Right lung (tissue), 10 donors: ENCODE measurements at places on chromosomes 6 and 20. TPM values are rescaled to one million over a fixed set of nuclear protein-coding genes. Genes with fewer than 3 reads are reported as not detected.

DNA sequence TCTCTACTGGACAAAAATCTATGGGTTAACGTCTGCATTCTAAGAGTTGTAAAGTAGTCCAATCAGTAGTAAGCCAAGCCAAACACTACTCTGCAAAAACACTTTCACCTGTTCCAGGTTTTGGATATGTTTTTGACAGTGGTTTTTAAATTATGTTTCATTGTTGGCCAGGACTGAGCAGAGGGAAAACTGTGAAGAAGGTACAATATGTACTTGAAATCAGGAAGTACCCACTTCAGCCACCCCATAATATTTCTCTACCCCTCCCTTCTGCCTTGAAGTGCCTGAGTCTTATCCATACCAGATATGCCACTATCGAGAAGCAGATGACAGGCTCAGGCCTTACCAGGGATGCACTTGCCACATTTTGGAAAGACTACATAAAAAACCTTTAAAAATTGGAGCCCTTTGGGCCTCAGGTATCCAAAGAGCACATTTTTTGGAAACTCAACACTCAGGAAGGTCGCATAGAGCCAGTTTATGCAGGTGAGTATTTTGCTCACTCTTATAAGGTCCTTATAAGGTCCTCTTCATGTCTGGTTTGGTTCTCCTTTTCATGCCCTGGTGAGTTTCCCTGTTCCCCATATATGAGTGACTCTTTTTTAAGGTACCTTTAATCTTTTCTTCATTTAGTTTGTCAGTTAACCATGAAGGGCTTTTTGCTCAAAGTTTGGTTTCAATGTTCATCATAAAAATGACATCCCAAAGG lies 859.3 kb upstream of the FLRT3 start:
- DNase-seq, result no peak

- DNase-seq, result no peak
These were observed 35.5 kb upstream of the SYNJ2 start for GRCh38 chr6:157946053-157946617.

- DNase-seq, result no peak
These were observed 659.0 kb downstream of the EPM2A start for GRCh38 chr6:145076115-145076841.

The SLC22A7 gene
- polyA plus RNA-seq, result not detected

GRCh38 chr6:8644306-8644705 lies 209.0 kb upstream of the SLC35B3 start:
- DNase-seq, result no peak

DNA sequence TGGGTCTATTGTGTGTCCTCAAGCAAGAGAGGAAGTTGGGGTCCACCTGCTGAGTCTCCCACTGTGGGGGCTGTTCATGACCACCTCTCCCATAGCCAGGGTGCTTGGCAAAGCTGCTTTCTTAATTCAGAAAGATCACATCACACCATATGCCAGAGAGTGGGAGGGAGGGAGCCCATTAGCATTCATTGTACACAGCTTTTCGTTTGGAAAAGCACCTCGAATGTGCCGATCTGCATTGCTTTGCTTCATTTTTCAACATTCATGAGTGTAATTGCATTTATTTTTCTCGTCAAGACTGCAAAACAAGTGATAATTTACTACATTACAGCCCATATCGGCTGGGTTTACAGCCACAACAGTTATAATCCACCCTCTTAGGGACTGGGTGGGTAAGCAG lies 327.3 kb downstream of the PTPRT start:
- no peak for DNase-seq

GRCh38 chr6:3286641-3287171 lies 28.0 kb downstream of the PSMG4 start:
- no peak for DNase-seq

The NINL gene
- 76.8 TPM for polyA plus RNA-seq

GRCh38 chr6:138052783-138053182 lies 54.4 kb downstream of the PERP start:
- no peak for DNase-seq

- DNase-seq, result no peak
These were observed 17.4 kb upstream of the LSM14B start for GRCh38 chr20:62104791-62105345.

DNA sequence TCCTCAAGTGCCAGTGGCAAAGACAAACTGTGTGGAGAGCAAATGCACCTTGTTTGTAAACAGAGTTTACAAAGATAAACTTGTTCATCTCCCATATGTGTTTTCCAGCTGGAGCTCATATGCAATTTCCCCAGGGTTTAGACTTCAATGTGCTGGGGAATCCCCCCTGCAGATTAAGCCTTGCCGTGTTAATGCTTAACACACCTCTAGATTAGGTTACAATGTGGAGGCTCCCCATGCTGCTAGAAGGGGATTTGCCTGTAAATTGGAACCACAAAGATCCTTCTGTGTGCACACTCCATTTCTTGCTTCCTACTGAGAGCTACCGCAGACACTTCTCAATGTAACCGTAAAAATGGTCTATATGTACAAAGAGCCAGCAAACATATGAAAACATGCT lies 263.1 kb downstream of the TBX18 start:
- DNase-seq, result no peak

GRCh38 chr6:110509617-110510241 lies 33.3 kb upstream of the SLC22A16 start:
- DNase-seq, result no peak

The PBOV1 gene
- 0.06 TPM for polyA plus RNA-seq

- no peak for DNase-seq
These were observed 369.9 kb downstream of the PKHD1 start for GRCh38 chr6:51717477-51717876.
